ENCODE measurements at places on chromosomes 6 and 20. TPM values are rescaled to one million over a fixed set of nuclear protein-coding genes. Genes with fewer than 3 reads are reported as not detected.

The C6orf141 gene
- 13.7 TPM for total RNA-seq

GRCh38 chr6:138240476-138241245 is 22.4 kb upstream of the PBOV1 start:
- DNase-seq, result no peak

- DNase-seq, result no peak
Observed at GRCh38 chr6:43790031-43790430, 20.0 kb downstream of the VEGFA start.

DNA sequence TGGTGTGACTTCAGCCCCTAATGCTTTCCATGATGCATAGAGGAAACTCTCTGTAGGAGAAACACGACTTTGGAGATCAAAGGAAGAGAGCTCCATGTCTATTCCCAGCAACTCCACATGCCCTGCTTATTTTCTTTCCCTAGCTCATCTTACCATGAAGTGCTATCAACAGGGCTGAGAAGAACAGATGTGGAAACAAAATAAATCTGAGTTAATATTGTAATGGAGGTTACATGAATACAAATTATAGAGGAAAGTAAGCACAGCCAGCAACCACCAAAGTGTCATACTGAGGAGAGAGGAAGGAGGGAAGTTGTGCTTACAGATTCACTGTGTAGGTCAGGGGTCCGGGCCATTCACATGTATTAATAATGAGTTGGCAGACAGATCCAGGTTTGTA is 157.5 kb downstream of the RFPL4B start:
- DNase-seq, result no peak

DNA sequence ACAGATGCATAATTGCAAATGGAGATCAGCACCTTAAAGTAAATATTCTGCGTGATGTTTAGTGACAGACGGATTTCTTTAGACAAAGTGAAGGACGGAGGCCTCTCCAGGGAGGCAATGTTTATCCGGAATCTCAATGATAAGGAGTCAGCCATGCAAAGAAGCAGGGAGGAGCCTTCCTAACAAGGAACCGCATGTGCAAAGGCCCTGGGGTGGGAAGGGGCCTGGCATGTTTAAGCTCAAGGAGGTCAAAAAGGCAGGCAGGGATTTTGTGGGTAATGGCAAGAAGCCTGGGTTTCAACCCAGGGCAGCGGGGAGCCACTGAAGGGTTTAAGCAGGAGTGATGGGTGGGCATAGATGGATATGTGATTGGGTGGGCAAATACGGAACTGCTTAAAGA is 678 bp downstream of the BPIFB3 start:
- no peak for DNase-seq

The CLIC5 gene
- total RNA-seq, result 1.9 TPM

DNA sequence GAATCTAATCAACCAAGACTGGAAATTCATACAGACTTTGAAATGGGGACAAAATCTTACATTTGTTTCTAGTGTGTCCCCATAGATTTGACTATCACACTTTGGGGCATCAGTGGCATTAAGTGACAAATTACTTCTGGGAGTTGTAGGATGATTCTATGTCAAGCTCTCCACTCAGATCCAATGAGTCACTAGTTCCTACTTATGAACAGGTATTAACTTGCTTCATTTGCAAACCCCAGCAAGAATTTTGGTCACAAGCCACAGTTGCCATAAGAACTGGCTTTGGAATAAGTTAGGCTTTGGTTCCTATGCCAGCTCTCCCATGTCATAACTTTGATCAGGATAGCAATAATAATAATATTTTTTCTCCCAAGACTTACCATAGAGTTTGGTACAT is 77.6 kb upstream of the PTPRK start:
- no peak for DNase-seq

The MTFR2 gene
- 1.3 TPM for total RNA-seq

DNA sequence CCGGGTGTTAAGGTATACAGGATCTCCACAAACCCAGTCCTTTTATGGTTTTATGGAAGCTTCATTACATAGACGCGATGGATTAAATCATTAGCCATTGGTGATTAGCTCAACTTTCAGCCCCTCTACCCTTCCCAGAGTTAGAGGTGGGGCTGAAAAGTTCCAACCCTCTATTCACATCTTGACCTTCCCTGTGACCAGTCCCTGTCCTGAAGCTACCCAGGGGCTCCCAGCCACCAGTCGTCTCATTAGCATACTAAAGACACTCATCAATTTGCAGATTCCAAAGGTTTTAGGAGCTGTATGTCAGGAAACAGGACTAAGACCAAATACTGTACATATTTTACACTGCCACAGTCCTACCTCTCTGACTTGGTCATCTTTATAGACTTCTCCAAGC is 21.0 kb downstream of the KHDC1L start:
- DNase-seq, result no peak

DNA sequence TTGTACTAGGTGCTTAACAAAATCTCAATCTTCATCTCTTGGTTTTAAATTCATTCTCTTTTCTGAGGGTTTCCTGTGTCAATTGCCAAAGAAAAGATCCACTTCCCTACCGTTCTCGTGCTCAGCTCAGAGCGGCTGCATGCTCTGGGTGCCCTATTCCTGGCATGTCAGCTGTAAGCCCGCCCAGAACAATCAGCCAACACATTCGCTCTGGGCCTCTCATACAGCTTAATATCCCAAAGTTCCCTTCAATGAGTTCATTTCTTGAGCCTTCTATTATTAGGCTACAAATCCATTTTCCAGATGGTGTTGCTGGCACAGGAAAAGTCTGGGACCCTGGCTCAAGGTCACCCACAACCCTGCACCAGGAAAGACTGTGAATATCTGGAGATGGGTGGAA is 24.3 kb upstream of the LRFN2 start:
- DNase-seq, result no peak

GRCh38 chr6:62285612-62286469 is at the start of gene KHDRBS2:
KHDRBS2 (minus strand) TSS chr6:62286225.
- peak; percentile 31 for DNase-seq

DNA sequence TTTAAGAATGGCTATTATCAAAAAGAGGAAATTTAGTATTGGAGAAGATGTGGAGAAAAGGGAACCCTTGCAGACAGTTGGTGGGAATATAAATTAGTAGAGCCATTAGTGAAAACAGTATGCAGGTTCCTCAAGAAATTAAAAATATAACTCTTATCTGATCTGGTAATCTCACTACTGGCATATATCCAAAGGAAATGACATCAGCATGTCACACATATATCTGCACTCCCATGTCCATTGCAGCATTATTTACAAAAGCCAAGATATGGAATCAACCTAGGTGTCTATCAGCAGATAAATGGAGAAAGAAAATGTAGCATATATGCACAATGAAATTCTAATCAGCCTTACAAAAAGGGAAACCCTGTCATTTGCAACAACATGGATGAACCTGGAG is 2.6 kb downstream of the SIRPG start:
- DNase-seq, result no peak

GRCh38 chr6:152313542-152314482 is 323.4 kb downstream of the SYNE1 start:
- no peak for DNase-seq

DNA sequence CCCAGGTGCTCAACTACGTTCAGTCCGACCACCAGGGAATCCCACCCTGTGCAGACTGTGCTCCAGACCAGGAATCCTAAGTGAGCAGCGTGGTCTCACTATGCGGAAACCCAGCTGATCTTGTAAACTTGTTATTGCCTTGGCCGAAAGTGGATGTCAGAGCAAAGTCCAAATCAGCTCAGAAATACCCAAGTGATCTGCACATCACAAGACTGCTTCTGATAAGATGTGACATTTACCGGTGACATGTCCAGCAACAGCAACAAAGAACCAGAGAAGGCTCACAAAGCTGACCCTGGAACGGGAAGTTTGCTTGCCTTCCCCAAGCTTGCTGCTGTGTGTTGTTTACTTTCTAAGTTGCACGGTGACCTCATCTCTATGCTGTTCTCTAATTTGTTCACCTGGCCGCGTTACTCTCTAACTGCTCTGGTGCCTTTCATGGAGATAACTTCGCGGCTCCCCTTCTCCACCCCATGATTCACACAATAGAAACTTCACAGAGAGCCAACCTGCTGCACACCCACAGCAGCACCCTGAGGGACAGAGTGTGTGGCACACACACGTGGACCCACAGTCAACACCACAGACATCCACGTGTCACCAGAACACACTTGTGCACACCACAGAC is 1.7 kb downstream of the BNIP5 start:
- no peak for DNase-seq

The SPTLC3 gene
- 69.8 TPM for total RNA-seq

The HNF4A gene
- total RNA-seq, result not detected

- no peak for DNase-seq
Observed at GRCh38 chr6:7124636-7125035, 16.9 kb downstream of the RREB1 start.

- DNase-seq, result peak; percentile 86
Observed at GRCh38 chr6:10720265-10720959, 2.5 kb upstream of the TMEM14C start.

- DNase-seq, result no peak
Observed at GRCh38 chr6:69913361-69913760, 47.0 kb downstream of the COL19A1 start.

DNA sequence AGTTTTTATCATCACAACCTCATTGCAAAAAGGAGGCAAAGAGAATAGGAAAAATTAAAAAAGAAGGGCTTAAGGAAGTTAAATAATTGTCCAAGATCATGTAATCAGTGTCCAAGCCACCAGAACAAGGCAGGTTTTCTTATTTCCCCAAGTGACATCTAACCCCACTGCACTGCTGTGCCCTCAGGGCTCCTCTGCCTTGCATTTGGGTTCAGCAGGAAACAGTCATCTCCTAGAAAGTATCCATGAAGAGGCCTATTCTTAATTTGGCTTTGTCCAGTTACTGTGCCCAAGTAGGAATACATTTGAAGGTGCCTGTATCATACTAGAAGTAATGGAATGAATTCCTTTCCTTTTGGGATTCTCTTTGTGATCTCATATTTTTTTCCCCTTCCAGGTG is 10.5 kb downstream of the TMEM14A start:
- no peak for DNase-seq

GRCh38 chr20:43529457-43530153 is 22.1 kb downstream of the L3MBTL1 start:
- DNase-seq, result no peak

The TUBB1 gene
- not detected for total RNA-seq

The GJA1 gene
- 349 TPM for total RNA-seq

DNA sequence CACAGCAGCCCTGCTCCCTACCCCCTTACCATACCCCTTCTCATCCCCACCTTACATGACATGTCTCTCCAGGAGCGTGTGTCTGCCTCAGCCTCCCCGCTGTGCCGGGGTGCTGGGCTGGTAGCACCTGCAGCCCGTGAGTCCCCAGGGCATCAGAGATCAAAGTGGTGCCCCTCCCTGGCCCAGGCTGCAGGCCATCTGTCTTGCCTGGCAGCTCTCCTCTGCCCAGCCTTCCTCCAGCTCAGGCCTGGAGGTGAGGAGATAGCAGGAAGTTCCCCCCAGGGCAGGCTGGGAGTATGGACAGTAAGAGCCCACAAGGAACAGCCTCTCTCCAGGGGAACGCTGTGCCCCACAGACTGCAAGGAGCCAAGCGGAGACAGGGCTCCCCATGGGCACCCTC is 35.3 kb downstream of the GRM4 start:
- DNase-seq, result no peak

GRCh38 chr20:13274275-13274861 is 53.3 kb downstream of the ISM1 start:
- DNase-seq, result peak; percentile 72

- DNase-seq, result no peak
Observed at GRCh38 chr6:82646231-82646615, 282.6 kb downstream of the TPBG start.

DNA sequence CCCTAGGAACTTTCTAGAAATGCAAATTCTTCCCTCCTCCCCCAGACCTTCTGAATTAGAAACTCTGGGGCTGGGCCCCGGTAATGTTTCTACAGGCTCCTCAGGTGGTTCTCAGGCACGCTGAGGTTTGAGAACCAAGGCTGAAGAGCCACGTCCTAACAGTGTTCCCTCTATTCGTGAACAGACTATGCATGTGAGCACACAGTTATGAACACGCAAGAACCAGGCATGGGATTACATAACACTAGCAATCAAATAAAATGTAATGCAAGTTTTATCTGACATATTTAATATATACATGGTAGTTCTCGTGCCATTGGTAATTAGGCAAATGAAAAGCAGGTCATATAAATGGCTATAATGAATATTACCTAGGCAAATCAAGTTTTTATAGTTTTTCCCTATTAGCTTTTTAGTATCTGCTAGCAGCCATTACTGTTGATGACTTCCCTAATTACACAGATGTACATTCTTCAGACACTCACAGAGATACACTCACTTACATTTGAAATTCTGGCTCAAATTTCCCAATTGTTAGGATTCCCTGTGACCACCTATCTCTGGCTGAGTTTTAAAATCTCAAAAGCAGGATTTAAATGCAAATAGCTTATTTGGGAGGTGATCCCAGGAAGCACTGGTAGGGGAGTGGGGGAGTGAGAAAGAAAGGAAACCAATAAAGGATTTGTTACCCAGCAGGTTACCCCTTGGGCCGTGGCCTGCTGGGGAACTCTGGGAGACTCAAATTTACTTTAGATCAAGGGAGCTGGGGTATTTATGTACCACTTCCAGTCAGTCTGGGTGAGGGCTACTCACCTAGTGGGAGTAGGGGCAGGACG is 104.1 kb downstream of the TCP11 start:
- no peak for DNase-seq

The GMNN gene
- 31.2 TPM for total RNA-seq

- no peak for DNase-seq
Observed at GRCh38 chr20:41011551-41012067, 17.0 kb upstream of the TOP1 start.

- DNase-seq, result no peak
Observed at GRCh38 chr20:47351643-47352331, 4.7 kb downstream of the ZMYND8 start.

- no peak for DNase-seq
Observed at GRCh38 chr6:137248702-137249101, 29.5 kb upstream of the IFNGR1 start.

GRCh38 chr20:31671324-31671723 is 33.6 kb downstream of the COX4I2 start:
- DNase-seq, result no peak

The SOBP gene
- total RNA-seq, result 2.7 TPM

- no peak for DNase-seq
Observed at GRCh38 chr20:57207251-57207650, 59.2 kb downstream of the BMP7 start.

The TSHZ2 gene
- total RNA-seq, result 25.7 TPM

DNA sequence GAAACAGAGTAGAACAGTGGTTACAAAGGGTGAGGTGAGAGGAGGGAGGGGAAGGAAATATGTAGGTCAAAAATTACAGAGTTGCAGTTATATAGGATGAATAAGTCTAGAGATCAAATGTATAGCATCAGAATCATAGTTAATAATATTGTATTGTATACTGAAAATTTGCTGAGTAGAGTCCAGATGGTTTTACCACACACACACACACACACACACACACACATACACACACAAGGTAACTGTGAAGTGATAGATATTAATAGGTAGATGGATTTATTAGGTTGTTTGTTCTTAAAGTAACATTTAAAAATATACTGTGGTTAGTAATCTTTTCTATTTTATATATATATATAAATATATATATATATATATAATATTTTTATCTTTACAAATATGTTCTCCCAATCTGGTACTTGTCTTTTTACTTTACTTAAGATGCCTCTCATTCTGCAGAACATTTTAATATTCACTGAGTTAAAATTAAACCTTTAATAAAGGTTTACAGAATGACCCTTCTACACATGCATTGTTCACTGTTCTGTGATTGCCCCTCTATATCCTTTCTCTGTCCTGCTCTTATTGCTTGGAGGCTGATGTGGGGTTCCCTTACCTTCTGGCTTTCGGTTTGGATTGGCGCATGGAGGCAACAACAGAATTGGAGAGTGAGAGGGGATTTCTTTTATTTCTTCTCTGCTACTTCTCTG is 408 bp downstream of the PTCHD4 start:
- DNase-seq, result no peak

The SRMS gene
- total RNA-seq, result 0.59 TPM

All from lower leg skin (tissue), 4 donors.